HT1080 (cell line): ENCODE measurements at places on chromosomes 1 and 21.

DNA sequence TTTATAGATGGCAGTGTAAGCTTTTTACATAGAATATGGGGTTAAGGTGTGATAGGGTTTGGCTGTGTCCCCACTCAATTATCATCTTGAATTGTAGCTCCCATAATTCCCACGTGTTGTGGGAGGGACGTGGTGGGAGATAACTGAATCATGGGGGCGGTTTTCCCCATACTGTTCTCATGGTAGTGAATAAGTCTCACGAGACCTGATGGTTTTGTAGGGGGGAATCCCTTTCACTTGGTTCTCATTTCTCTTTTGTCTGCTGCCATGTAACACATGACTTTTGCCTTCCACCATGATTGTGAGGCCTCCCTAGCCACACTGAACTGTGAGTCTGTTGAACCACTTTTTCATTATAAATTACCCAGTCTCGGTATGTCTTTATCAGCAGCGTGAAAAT, 290.3 kb upstream of the B3GALT2 start:
- no peak for DNase-seq

- DNase-seq = no peak
These were observed 29.4 kb downstream of the CCN1 start for GRCh38 chr1:85609976-85610375.

DNA sequence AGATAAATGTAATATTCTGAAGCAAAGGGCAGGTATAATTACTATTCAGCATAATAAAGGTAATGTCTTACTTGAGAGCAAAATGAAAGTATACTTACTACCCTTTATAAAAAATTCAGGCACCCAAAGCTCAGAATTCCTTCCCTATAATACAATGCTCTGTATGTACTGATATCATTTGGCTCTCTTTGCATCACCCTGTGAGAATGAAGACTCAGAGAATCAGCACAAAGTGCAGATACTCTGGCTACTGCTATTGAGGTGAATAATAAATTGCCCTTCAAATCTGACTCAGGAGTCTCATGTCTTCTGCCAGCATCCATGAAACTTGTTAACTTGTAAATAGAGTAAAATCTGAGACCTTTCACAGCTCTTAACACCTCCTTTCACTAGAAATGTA, 108.5 kb upstream of the KCTD3 start:
- DNase-seq = no peak

DNA sequence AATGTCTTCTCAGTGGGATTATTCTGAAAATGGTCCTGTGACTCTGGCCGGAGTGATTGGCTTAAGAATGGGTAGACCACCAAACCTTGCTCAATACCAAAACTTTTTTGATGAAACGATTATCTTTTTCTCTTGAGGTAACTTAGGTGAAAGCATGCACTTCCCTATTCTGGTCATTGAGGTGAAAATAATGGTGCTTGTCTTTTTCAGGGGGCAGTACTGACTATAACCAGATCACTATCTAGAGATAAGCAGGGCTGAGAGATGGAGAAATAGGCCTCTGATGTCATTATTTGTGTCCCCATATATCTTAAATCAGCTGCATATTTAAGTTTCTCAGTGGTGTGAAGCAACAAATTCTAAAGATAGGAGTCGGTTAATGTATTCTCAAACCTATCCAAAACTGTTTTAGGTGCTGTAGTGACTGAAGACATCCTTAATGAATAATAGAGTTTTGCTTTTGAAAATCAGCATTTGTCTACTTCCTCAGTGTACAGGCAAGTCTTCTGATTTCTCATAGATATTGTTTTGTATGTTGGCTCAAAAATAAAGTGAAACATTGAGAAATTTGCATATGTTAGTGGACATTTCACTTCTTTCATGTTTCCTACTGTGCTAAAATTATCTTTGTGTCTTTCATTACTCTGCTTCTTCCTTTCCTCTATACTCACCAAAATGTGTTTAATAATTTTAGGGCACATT, 735.3 kb upstream of the ADGRL4 start:
- DNase-seq = no peak
